Esophagus squamous epithelium (tissue), 5 donors: ENCODE measurements at places on chromosomes 7 and 10.

GRCh38 chr7:333393-333764, 43.4 kb downstream of the FOXL3 start:
- DNase-seq: no peak

- DNase-seq: no peak
Measured at GRCh38 chr7:156510966-156511365, 129.6 kb upstream of the RNF32 start.

GRCh38 chr10:114681542-114681941, 23.5 kb upstream of the ABLIM1 start:
- DNase-seq: no peak

- no peak for DNase-seq
Measured at GRCh38 chr7:107172276-107173032, 3.7 kb downstream of the HBP1 start.

GRCh38 chr10:58412502-58412961, 27.3 kb downstream of the TFAM start:
- DNase-seq: no peak

DNA sequence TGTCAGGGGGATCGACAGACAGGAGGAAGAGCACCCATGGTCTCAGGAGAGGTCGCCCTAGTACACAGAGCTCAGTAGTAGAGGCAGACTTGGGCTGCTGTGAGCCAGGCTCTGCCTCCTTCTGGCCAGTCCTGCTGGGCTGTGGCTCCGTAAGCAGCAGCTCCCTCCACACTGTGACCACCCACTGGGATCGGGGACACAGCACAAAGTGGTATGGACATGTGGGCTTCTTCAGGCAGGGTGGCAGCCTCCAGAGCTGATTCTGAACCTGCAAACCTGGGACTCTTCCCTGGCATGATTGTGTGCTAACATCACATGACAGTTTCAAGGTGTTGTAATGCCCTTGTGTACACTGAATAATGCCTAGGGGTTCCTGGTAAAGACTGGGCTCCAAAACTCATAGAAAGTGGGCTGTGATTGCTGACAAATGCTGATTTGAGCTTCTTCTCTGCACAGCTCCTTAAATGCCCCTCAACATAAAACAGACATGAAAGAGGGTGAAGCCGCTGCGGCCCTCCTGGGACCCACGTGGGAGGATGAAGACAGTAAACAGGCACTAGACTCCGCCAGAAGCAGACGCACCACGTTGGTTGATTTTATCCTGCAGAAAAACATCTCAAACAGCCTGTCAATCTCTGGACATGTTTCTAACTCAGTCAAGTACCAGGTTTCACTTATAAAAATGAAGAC, 76.7 kb downstream of the GPR26 start:
- DNase-seq: no peak

DNA sequence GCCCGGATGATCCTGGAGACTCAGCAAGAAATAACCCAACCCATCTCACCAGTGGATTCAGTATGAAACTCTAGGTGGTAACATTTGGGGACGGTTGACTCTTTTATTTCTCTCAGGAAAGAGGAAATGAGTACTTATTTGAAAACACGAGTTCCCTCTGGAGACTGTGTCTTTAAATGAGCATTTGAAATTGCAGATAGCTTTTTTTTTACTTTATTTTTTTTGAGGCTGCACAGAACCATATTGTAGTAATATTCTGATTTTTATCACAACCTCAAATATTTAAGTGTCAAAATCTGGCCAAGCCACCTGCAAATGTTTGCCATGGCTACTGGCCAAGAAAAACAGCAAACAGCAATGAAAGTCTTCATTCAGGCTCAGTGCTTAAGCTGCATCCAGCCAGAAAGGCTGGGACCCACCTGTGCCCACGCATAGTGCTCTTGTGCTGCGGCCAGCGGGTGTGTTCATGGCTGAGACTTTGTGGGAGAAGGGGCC, 160.8 kb downstream of the CREB5 start:
- DNase-seq: no peak

- DNase-seq: no peak
Measured at GRCh38 chr10:5538892-5539651, 14.3 kb downstream of the CALML3 start.

DNA sequence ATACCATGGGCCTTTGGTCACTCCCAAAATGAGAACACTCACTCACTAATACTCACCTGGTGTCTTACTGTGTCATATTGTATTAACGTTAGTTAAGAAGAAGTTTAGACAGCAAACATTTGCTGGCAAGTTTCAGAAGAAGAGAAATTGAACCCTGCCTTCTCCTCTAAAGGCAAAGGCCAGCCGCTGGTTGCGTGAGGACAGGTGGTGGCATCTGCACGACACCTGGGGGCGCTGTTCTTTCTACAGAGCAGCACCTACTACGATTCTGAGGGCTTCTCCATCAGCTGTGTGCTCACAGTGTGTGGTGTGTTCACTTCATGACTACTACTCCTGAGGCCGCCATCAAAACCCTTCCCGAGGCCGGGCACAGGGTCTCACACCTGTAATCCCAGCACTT, 17.9 kb upstream of the CLEC2L start:
- DNase-seq: no peak

DNA sequence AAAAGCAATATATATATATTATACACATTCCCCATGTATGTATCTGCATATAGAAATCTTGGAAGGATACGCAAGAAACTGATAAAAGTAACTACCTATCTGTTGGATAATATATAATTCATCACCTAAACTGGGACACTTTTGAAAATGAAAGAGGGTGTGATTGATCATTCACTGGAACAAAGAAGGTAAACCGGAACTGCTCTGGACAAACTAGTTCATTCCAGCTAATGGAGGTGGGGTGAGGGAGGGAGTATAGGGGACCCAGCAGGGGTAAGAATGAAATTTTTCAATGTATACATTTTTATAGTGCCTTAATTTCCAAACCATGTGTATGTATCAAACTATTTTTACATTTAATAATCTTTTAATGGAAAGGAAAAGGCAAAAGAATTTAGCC, 25.6 kb downstream of the SORBS1 start:
- no peak for DNase-seq

GRCh38 chr7:504221-505111, 15.2 kb downstream of the PDGFA start:
- no peak for DNase-seq

DNA sequence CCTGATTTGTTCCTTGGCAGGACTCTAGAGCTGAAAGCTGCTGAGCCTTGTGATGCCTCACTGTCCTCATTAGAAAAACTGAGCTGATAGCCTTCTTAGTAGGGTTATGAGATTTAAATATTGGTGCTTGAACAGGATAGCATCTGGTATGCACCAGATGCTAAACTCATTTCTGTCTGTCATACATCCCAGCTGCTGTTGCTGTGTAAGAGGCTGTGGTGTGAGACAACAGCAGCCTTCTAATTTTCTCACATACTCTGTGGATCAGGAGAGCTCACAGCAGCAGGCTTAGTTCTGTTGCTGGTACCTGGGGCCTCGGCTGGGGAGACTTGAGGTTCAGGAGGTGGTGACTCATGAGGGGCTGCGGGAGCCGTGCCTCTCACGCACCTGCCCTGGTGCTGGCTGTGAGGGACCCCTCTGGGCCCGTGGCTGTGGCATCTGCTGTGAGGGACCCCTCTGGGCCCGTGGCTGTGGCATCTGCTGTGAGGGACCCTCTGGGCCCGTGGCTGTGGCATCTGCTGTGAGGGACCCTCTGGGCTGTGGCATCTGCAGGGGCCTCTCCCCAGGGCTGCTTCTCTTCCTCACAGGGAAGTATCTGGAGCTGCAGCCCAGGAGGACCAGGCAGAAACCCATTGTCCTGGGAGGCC, 12.5 kb downstream of the DYNC2I1 start:
- no peak for DNase-seq

DNA sequence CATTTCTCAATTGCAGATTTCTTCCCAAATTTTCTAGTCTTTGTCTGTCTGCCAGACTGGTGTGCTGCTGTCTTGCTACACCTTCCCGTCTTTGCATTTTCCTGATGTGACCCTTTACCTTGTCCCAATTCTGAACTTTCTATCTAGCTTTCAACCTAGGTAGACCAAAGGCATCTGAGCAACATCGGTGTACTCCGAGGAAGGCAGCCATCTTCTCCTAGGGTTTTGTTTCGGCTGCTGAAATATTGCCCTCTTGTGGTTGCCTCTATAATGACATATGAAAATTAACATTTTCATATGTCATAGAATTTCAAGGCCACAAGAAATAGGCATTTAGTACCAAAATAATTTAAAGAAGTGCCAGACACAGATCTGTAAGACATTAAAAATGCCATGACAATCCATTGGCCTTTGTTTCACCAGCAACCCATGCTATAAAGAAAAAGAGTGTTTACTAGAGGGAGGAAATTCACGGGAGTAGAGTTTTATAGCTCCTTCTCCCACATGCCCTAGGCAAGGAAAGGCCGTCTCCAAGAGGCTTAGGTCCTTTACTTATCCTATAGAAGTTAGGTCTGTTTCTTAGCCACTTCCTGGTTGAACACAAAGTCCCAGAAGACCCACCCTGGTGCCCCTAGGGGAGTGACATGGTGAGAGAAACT, 23.4 kb downstream of the OR9A2 start:
- no peak for DNase-seq

DNA sequence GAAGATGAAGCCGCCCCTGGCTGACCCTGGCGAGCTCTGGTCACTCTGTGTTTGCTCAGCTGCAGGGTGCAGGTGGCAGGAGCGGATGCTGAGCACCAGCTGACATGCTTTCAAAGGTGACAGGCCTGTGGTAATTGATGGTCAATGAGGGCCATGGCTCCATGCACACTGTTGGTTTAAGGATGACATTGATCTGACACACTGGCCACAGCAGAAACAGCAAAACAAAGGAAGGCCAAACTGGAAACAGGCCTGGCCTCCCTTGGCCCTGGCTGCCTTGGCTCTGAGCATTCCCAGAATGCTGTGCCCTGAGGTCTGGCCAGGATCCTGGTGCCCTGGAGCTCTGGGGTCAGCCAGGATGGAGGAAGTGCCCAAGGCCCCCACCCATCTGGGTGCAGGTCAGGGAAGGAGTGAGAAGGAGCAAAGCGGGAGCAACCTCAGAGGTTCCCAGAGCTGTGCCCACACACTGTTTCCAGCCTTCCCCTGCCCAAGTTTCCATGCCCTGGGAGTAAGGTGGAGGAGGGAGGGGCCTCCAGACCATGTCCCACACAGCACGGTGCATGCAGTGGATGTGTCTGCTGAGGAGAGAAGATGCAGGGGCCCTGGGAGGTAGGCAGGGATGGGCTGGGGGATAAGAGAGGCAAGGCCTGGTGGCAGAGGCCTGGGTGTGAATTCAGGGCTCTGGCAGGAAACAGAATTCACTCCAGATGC, 302.2 kb downstream of the RPS24 start:
- DNase-seq: no peak

GRCh38 chr7:51016546-51016945, 233.8 kb upstream of the GRB10 start:
- no peak for DNase-seq

DNA sequence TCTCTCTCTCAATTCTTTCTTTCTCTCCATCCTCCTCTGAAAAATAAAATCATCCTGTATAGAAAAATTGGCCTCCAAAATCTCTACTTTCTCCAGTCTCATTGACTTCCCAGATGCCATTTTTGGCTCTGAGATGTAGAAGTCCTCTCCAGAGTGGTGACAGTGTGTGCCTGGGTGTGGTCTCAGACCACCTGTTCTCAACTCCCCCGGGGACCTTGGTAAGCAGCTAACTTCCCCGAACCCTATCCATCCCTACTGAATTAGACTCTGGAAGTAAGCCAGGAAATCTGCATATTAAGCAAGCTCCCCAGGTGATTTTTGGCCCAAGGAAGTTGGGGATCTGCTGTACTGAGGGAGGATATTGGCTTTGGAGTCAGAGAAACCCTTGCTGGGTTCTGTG, 120.5 kb downstream of the WDR11 start:
- DNase-seq: no peak

DNA sequence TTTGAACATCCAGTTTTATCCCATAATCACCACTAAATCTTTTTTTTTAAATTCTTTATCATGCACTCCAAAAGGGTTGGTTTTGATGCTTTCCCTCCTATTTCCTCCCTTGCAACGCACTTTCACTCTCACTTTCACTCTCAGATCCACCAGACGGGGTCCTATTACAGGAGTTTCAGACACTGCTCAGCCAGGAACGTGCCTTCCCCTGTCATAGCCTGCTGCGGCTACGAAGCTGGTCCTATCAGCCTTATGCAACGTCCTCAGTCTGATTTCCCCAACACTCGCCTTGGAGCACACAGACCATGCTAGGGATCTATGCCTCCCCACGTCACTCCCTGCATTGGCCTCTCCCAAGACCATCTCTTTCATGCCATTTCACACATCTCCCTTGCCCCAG, 23.4 kb downstream of the ZPBP start:
- no peak for DNase-seq

- no peak for DNase-seq
Measured at GRCh38 chr10:117499248-117500105, 43.1 kb upstream of the EMX2 start.

DNA sequence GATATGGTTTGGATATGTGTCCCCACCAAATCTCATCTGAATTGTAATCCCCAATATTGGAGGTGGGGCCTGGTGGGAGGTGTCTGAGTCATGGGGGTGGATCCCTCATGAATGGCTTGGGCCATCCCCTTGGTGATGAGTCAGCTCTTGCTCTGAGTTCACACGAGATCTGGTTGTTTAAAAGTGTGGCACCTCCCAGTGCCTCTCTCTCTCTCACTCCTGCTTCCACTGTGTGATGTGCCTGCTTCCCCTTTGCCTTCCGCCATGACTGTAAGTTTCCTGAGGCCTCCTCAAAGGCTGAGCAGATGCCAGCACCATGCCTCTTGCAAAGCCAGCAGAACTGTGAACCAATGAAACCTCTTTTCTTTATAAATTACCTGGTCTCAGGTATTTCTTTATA, 4.8 kb upstream of the GCK start:
- DNase-seq: no peak

DNA sequence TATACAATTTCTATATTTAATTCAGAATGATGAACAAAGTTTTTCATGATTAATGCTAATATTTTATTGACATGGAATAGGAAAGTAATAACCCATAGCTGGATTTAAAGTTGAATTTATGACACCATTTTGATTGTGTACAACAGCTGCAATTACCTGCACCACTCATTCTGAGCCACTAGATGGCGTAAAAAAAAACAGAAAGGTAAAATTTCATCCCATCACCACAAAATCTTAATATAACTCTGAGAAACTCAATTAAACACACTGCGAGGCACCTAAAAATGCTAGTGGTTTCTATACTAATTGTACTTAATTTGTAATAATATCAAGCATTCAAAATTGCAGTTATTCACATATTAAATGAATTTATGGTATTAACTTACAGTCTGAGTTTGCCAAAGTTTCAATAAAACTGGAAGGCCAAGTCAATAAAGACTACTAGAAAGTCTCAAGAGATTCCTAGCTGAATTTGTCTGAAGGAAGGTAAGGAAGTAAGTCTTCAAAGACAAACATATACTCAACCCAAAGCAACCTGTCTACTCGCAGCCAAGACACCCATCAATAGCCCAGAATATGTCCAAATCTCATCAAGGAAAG, 182.5 kb downstream of the SKAP2 start:
- DNase-seq: no peak

GRCh38 chr7:158559356-158559755, 28.3 kb downstream of the PTPRN2 start:
- DNase-seq: no peak
